ENCODE measurements at places on chromosomes 7 and 10.

DNA sequence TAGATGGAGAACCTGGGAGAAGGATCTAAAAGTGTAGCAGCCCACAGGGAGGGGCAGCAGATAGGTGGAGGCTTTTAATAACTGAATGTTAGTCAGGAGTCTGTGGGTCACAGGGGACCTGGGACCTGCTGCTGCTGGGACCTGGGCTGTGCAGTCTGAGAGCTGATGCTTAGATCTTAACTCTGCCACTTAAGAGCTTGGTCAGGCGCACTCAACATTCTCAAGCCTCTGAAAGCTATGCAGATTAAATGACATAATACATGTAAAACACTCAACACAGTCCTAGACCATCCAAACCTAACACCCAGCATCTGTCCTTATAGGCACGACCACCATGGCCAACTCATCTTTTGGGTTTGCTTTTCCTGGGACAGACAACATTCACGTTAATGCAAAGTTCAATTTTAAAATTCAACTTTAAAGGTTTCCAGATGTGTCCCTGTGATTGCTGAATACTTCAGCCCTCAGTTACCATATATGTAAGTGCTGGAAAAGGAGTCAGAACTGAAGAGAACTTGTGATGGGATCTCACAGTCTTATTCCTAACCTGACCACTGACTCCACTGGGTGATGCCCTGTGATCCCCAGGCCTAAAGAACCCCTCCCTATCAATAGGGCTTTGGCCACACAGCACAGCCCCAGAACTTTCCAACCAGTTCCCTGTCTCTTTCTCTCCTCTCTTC lies 321.0 kb downstream of the PLXNA4 start:
- no peak for DNase-seq

GRCh38 chr7:106464651-106465050 lies 179.9 kb upstream of the NAMPT start:
- DNase-seq: no peak

DNA sequence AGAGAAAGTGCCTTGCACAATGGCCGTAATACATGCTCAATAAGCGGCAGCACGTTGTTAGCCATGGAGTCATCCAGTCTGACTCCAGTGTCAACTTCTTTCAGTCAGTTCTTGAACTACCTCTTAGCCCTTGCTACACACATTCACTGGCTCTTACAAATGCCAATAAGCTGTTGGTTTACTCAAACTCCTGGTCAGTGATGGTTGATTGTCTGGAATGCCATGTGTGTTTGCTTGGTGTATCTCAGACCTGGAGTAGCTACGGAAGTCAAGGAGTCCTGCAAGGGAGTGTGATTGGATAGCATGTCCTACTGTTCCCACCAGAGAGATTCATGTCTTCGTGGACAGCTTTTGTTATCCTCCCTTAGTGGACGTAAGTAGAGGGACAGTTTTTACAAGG lies 37.4 kb downstream of the HHEX start:
- no peak for DNase-seq

DNA sequence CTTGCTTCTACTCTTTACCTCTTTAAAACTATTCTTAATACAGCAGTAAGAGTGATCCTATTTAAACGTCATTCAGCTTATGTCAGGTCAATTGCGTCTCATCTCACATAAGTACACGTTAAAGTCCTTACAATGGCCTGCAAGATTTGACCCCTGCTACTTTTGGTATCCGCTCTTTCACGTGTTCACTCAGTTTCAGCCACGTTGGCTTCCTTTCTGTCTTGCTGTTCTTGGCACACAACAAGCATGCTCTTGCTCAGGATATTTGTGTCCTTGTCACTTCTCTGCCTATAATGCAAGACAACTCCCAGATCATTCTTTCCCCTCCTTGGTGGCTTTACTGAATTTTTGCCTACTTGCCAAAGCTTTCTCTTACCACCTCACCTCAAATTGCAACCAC lies 296.8 kb downstream of the PCLO start:
- DNase-seq: no peak
